A549 (cell line): ENCODE measurements at places on chromosomes 16 and 17. TPM values are rescaled to one million over a fixed set of nuclear protein-coding genes. Genes with fewer than 3 reads are reported as not detected.

DNA sequence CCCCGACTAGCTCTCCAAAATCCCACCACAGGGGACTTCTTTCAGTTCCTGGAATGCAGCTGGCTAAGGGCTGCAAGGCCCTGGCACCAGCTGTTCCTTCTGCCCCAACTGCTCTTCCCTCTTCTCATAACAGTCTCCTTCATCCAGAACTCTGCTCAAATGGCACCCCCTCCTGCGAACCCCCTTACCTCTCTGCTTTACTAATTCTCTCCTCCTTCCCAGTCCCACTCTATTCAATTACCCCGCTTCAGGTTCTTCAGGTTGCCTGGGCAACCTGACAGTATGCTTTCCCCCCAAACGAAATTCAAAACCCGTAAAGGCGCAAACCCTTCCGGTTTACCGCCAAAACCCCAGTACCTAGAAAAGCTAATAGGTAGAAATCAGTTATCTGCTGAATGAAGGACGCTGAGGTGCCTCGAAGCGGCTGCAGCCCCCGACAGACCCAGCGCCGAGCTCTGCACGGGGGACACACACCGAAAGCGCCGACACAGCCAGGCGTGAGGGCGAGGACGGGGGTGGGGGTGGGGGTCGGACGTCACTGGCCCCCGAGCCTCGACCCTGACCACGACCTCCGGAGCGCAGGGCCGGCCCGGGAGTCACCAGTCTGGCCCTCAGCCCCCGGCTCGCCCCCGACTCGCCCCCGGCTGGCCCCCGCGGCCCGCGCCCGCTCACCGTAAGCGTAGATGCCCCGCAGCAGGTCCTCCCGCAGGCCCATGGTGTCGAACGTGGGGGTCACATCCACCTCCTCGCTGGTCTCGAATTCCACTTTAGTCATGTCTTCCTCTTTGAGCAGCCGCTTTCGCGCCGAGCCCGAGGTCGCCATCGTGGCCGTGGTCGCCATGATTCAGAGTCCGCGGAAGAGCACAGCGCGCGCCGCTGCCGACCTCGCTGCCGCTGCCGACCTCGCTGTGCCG lies 550 bp downstream of the EIF4A3 start:
- no peak for DNase-seq

GRCh38 chr17:9850151-9850550 lies 24.4 kb downstream of the GLP2R start:
- DNase-seq, result no peak

DNA sequence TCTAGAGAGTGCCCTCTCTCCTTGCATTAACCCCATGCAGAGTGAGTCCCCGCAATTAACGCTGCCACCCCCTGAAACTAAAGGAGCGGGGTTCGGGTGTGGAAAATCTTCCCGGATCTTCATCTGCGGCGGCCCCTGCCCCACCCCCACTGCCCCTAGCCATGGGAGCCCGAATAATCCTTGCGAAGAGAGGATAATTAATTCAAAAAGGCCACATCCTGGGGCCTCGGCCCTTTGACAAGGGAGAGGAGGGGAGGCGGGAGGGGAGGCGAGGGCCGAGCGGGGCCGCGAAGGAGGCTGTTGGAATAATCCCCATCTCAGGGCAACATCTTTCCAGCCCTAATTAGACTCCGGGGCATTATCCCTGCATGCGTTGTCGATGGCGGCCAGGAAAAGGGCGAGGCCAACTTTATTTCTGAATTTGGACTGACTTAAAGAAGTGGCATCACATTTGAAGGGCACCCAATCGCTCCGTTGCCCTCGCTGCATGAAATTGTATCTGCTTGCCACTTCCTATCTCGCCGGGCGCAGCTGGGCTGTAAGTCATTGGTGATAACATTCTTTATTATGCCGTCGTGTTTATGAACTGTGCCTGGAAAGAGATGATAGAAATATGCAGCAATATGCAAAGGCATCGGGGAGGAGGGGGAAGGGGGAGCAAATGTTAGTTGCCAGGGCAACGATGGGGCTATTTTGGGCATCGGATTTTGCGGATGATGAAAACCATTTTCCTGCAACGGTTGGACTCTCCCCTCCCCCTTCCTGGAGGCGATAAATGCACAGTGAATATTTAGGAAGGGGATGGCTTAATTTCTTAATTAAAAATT lies 387.1 kb upstream of the TNRC6C start:
- no peak for DNase-seq

- DNase-seq, result peak; percentile 28
Measured at GRCh38 chr16:400061-400591, 1.6 kb upstream of the DECR2 start.

DNA sequence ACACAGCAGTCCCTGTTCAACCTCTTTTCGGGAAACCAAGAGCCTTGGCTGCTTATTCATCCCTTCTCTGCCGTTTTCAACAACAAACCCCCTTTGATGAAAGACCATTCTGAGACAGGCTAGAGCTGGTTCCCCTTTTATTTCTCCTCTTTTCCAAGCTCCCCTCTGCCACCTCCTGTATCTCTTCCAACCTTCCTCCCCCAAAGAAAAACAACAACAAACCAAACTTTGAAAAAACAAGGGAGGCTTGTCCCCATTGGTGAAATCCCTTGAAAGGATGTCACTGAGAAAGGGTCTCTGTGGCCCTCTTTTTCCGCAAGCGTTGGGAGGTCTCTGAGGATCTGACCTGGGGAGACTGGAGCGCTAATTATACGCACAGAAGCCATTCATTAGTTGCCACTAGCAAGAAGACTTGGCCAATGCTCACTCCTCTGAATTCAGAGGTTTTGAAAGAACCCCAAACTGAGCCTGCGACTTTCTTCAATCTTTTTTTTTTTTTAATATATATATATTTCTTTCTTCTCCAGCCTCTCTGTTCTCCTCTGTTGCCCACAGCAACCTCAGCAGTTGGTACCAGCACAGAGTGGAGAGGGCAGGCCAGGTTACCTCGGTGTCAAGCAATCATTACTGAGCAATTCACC lies 101.4 kb downstream of the PITPNC1 start:
- no peak for DNase-seq

- no peak for DNase-seq
Measured at GRCh38 chr16:11557801-11558200, 28.9 kb downstream of the LITAF start.

DNA sequence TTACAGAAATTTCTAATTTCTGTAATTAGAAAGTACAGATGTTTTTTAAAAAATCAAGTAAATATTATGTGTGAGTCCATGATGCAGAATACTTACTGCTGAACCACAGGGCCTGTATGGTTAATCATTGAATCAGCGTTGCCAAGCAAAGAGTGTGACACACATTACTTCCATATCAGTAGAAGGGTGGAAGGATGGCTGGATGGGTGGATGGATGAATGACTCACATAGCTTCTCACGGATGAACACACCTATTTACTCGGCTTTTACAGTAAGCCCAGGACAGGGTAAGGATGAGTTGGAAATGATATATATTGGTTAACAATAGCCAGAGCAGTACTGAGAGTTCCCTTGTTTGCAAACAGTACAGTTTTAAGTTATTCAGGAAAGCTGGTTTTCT lies 495.9 kb upstream of the RBFOX1 start:
- DNase-seq, result no peak

Gene KLHL10
- 0.04 to 0.12 TPM (median 0.05 TPM) in 3 replicates for polyA plus RNA-seq

Gene TMEM92
- polyA plus RNA-seq, result 22.7 to 27.5 TPM (median 25.1 TPM) in 3 replicates

Gene DOC2A
- polyA plus RNA-seq, result 4.6 to 6.7 TPM (median 5.5 TPM) in 3 replicates

Gene OTOA
- polyA plus RNA-seq, result 0.04 TPM in 1 of 3 replicates, not detected in the others

Gene C1QTNF8
- polyA plus RNA-seq, result not detected in 3 replicates

Gene REXO5
- polyA plus RNA-seq, result 3.8 to 4.2 TPM (median 4.0 TPM) in 3 replicates
